ENCODE measurements at places on chromosomes 11 and 22.

- no peak for DNase-seq
Observed at GRCh38 chr22:40659166-40659565, 20.1 kb upstream of the MCHR1 start.

GRCh38 chr11:72482211-72482812 is 48.0 kb upstream of the CLPB start:
- peak; percentile 83 for DNase-seq

DNA sequence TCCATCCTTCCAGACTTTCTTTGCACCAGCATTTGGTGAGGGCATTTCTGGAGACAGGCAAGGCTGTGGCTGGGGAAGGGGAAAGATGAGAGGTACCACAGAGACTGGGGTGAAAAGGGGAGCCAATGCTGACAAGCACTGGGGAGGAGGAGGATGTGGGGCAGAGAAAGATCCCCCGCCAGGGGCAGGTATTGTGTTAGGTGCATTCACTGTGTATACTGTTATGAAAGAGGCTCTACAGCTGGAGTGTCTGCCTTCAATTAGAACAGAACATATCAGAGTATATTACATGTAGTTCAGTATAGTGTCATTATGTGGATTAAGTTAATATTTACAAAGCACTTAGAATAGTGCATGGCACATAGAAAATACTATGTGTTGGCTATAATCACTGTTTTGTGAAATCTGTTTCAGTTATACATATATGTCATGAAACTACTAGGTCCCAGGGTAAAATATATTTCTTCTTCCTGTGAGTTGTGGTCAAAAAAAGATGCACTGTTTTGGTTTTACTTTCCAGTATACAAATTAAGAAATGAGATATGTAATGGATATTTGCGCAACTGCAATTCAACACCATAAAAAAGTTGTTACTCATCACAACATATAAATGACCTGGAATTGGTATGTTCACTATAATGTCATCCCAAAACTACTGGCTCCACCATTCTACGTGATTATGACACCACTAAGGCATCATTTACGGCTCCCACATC is 8.4 kb downstream of the MSANTD2 start:
- no peak for DNase-seq

- DNase-seq = no peak
Observed at GRCh38 chr11:69667619-69668604, 7.2 kb downstream of the LTO1 start.

GRCh38 chr11:118226296-118226695 is 1.5 kb upstream of the JAML start:
- DNase-seq = peak; percentile 54

DNA sequence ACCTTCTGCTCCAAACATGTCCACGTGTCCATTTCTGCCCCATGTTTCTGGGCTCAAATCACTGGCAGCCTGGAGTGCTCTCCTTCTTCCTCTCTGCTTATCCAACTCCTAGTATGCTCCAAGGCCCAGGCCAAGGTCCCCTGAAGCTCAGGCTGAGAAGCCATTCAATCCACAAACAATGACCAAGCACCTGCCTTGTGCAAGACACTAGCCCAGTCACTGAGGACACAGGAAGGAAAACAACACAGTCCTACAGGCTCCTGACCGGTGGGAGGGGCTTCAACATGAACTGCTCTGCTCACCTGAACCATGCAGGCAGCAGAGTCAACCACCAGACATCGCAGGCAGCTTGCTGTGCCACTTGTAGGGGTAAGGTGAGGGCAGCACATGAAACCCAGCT is 93.6 kb downstream of the RPL27A start:
- DNase-seq = no peak

- peak; percentile 49 for DNase-seq
Observed at GRCh38 chr11:118198370-118198769, 21.9 kb upstream of the SCN2B start.

- no peak for DNase-seq
Observed at GRCh38 chr11:10996678-10997077, 138.8 kb upstream of the ZBED5 start.

DNA sequence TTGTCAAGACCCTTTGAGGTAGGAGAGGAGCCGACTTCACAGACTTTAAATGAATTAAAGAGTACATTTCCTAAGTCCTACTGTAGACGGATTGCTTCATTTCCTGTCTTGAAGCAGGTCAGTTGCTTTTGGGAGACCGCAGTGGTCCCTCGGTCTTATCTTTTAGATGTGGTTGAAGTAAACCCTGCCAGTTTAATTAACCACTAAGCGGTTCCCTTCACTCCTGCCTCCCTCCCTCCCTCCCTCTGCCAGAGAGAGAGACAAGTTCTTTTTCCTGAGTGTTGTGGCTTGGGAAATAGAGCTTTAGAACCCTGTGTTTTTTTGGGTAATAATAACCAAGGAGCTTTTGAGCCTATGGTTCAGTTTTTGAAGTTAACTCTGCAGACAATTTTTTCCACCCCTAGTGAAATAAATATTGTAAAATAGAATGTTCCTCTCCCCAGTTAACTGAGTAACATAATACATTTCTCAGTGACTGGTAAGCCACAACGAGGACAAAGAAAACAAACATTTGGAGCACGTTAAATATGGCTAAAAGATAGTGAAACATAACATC is 147.5 kb downstream of the LDLRAD3 start:
- peak; percentile 73 for DNase-seq

- DNase-seq = no peak
Observed at GRCh38 chr11:117550466-117550865, 222.8 kb downstream of the CEP164 start.

- DNase-seq = peak; percentile 75
Observed at GRCh38 chr11:132126973-132127899, 756.8 kb downstream of the NTM start.

GRCh38 chr11:28338371-28338770 is 230.2 kb downstream of the METTL15 start:
- no peak for DNase-seq

DNA sequence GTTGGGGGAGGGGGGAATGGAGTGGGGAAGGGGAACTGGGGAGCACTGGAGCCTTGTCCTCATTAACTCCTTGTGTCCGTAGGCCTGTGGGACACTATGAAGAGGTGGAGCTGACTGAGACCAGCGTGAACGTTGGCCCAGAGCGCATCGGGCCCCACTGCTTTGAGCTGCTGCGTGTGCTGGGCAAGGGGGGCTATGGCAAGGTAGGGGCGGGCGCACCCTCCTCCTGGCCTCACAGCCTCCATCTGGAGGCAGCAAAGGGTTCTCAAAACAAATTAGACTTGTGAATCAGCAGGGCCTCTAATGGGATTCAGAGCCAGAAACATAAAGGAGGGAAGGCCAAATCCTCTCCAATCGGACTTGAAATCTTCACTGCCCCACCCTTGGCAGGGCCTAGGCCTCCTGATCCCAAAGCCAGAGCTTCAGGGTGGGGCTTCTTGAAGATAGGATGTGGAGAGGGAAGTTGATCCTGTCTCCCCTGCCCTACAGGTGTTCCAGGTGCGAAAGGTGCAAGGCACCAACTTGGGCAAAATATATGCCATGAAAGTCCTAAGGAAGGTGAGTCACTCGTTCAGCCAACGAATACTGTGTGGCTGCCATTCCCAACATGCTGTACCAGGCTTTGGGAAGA is 859 bp downstream of the RPS6KB2 start:
- no peak for DNase-seq

GRCh38 chr11:71580057-71581003 is 2.3 kb downstream of the KRTAP5-11 start:
- DNase-seq = peak; percentile 52

DNA sequence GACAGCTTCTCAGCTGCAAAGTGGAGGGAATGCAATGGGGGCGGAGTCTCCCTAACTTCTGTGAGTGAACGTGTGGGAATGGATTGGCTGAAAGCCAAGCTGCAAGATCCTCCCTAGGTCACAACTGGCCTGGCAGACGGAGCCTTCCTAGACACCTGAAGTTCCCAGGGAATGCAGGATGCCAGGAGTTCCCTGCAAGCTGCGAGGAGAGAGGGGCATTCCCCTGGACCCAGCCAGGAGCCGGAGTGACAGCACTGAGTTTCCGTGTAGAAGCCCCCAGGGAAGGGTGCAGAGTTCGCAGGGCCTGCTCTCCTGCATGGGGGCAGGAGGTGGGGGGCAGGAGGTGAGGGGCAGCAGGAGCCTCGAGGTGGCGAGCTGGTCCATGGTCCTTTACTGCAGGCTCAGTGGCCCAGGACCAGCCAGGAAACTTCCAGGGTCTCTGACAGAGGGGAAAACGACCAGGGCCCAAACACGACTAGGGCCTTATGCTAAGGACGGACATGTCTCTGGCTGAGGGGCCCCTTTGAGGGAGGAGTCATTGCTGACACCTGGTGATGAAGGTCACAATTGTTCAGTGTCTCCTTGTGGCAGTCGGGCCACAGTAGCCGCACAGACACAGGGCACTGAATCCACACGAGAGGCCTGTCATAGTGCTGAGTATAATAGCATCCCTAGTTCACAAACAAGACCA is 141.4 kb downstream of the FBXO7 start:
- no peak for DNase-seq

DNA sequence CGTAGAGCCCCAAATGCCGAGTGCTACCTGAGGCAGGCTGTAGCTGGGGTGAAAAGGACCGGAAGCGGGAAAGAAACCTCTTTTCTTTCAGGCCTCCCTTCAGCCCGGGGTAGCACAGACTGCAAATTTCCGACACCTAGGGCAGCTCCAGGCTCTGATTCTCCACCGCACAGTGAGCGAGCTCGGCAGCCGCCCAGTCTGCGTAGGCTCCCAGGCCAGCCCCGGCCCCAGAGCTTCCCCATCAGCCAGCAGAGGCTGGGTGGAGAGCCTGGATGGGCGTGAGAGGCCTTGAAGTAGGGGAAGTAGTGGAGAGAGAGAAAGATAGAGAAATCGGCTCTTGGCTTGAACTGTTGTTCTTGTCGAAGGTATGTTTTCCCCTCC is 9.3 kb upstream of the PAX6 start:
- no peak for DNase-seq

DNA sequence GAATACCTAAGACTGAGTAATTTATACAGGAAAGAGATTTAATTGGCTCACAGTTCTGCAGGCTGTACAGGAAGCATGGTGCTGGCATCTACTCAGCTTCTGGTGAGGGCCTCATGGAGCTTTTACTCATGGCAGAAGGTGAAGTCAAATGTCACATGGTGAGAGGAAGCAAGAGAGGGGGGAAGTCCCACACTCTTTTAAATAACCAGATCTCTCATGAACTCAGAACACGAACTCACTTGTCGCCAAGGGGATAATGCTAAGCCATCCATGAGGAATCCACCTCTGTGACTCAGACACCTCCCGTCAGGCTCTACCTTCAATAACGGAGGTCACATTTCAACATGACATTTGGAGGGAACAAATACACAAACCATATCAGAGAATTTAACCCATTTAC is 42.2 kb downstream of the BIRC2 start:
- no peak for DNase-seq

- DNase-seq = no peak
Observed at GRCh38 chr11:9132203-9132878, 40.9 kb upstream of the SCUBE2 start.

DNA sequence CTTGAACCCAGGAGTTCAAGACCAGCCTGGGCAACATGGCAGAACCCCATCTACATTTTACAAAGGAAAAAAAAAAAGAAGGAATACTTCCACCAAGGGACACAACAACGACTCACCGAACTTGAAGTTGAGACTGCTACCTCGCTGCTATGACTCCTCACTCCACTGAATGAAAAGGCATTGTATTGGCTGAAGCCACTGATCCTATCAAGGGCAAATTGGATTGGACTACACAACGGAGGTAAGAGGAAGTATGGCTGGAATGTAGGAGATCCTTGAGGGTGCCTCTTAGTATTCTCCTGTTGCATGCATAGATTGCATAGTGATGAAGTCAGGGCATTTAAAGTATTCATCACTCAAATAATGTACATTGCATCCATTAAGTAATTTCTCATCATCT is 97.9 kb downstream of the CWF19L2 start:
- peak; percentile 37 for DNase-seq

DNA sequence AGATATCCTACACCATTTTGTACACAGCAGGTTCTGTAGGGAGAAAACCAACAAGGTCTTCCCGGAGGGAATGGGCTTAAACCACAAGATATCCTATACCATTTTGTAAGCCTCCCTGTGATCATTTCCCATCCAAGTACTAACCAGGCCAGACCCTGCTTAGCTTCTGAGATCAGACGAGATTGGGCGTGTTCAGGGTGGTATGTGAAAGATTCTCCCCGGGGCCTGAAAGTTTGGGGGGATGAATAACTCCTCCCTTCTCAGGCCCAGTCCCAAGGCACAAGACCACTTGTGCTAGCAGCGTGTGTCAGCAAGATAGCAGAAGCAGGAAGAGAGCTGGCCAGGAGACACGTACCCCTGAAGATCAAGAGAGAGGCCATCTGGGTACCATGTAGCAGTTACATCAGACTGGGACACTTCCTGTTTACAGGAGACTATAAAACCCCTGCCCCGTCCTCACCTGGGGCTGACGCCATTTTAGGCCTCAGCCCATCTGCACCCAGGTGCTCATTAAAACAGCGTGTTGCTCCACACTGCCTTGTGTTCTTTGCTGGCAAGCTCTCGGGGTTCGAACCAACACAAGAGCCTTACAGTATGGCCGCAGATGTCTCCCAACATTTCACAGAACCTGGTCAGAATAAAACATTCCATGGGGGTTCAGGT is 17.3 kb downstream of the MIF start:
- DNase-seq = no peak

GRCh38 chr11:69361466-69361865 is 67.5 kb downstream of the MYEOV start:
- DNase-seq = no peak

GRCh38 chr11:126438272-126438671 is 82.8 kb downstream of the ST3GAL4 start:
- no peak for DNase-seq

DNA sequence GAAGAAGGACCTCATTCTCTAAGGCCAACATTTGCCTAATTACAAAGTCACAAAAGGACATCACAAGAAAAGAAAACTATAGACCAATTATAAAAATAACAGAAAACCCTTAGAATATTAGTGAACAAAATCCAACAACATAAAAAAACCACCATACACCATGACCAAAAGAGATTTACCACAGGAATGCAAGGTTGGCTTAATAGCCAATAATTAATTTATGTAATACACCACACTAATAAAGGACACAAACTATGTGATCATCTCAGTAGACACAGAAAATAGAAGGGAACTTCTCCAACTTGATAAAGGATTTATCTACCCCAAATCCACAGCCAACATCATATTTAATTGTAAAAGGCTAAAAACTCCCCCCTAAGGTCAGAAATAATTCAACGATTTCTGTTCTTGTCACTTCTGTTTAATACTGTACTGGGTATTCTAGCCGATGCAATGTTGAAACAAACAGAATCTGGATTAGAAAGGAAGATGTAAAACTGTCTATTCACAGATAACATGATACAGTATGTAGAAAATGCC is 24.9 kb downstream of the CLTCL1 start:
- no peak for DNase-seq

GRCh38 chr11:95816037-95816436 is 25.7 kb downstream of the CEP57 start:
- DNase-seq = no peak

GRCh38 chr11:12577725-12578644 is 96.2 kb upstream of the TEAD1 start:
- DNase-seq = peak; percentile 16

DNA sequence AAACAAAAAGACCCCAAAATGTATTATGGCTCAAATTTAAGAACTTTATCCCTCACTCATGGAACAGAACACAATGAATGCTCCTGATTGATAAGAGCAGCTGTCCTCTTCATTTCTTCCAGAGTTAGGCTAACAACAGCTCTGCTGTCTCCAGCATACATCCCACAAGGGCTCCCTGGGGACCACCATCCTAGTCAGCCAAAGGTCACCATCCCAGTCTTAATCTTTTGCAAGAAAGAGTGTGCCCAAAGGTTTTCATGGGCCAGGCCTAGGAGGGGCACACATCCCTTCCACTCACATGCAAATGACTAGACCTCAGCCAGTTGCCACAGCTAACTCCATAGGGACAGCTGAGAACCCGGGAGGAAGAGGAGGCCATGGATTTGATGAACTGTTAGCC is 555.3 kb downstream of the BUD13 start:
- DNase-seq = no peak

Data from HT1080 (cell line).